ENCODE measurements at places on chromosomes 11 and 22.
A peak's percentile ranks its signal among the peaks of the same experiment; 100 is the strongest.

- peak; percentile 33 for DNase-seq
Observed at GRCh38 chr11:71447791-71448256, 369 bp downstream of the DHCR7 start.

DNA sequence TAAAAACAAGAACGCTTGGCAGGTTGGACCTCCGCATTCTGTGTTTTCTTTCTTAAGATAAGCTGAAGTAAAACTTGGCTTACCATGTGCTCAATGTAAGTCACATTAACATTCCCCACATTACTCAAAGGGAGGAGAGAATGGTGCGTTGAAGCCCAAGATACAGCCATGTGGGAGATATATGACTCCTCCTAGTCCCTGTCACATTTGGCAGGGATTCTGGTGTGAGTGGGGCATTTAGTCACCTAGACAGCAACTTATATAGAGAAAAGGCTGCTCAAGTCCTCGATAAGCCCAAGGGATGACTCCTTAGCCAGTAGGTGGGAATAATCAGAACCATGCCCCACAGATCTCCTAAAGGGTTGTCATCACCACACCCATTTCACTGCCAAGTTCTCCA is 4.6 kb downstream of the PRSS23 start:
- no peak for DNase-seq

- no peak for DNase-seq
Observed at GRCh38 chr11:115579181-115579825, 75.1 kb upstream of the CADM1 start.

DNA sequence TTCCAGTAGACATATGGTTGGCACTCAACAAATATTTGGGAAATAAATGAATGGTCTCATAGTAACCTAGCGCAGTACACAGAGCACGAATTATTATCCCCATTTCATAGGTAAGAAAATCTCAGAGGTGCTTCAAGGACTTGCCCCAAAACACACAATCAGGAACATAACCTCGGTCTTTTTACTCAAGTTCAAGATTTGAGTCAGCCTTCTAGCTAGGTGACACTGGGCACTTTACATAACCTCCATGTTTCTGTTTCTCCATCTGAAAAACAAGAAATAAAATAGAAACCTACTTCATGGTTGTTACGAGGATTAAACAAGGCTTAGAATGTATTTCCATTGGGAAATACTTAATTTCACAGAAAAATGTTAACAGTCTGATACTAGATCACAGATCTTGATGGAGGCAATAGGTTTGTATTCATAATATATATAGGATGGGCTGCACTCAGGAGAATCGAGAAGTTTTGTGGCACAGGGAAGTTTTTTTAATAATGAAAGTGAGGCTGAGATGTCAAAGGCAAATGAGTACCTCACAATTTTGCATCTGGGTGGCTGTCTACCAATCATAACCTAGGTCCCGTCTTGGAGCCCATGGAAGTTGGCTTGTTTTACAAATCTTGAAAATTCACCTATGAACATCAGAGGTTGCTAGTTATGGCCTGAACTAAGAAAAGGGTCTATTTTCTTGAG is 147.4 kb upstream of the ZC3H12C start:
- no peak for DNase-seq

Measured in DMS79 (cell line).